Activated T-helper 1 cell treated with anti-CD3 and anti-CD28 coated beads, Interleukin-2, amount 50 U/mL, for 16 hours (primary cell): ENCODE measurements at places on chromosomes 7 and 10.

DNA sequence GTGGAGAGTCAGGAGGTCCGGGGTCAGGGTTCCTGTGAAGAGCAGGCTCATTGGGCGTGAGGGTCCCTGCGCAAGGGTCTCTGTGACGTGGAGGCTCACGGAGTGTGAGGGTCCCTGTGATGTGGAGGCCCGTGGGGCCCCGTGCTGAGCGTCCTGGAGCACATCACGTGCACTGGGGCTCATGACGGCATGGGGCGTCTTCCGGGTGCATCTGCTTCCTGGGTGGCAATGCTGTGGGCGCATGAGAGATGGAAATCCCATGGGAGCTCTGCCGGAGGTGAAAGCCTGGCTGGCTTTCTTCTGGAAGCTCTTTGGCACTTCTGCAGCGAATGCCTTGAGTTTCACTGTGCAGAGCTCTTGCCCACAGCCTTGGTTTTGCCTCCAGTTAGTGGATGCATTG, 71.4 kb downstream of the WDR37 start:
- DNase-seq = no peak

- no peak for DNase-seq
Observed at GRCh38 chr10:2798336-2799022, 268.9 kb upstream of the PFKP start.

DNA sequence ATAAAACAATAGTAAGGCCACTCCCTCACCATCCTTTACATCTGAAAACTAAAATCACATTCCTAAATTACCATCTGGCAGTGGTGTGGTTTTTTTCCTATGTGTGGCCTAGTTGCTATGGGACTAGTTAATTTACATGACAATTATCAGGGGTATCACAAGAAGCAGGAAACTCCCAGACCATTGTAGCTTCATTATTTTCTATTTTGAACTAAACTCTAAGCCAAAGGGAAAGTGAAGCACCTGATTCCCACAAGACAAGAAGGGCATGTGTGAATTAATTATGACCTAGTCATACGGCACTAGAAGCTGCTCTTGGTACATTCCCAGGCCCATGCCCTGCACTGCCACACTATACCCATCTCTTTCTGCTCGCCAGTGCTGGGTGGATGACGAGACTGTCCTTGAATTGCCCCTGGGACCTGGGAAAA, 103.4 kb downstream of the ATXN7L1 start:
- DNase-seq = no peak

GRCh38 chr10:132834311-132834761, 48.4 kb upstream of the NKX6-2 start:
- no peak for DNase-seq

DNA sequence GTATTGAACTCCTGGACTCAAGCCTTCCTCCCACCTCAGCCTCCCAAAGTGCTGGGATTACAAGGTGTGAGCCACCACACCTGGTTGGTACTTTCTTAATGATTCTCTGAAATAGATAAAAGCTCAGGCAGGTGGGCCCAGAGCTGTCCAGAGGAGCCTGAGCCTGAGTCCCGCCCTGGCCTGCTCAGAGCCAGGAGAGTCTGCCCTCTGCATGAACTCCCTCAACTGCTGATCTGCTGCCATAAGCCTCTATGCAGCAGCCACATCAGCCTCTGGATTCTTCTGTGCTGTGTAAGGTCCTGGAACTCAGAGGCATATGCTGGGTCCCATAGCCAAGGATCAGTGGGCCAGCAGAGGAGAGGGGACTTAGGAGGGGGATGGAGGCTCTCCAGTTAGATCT, 23.1 kb upstream of the DDIT4 start:
- no peak for DNase-seq
